ENCODE measurements at places on chromosomes 16 and 17.

- no peak for DNase-seq
These were observed 675.7 kb downstream of the WWOX start for GRCh38 chr16:78775161-78775561.

DNA sequence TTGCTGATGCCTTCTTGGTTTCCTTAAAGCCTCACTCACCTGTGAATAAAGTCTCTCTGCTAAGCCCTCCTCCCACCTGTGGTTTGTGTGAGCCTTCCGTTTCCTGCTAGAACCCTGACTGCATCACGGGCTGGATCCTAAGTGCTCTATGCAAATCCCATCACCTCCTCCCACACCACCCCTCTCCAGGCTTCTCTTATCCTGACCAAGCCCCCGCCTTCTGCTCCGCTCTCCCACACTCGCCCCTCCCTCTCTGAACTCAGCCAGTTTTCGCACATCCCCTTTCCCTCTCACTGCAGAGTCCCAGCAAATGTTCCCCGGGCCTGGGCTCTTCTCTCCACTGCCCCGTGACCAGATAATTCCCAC, 51.8 kb downstream of the PIMREG start:
- no peak for DNase-seq

DNA sequence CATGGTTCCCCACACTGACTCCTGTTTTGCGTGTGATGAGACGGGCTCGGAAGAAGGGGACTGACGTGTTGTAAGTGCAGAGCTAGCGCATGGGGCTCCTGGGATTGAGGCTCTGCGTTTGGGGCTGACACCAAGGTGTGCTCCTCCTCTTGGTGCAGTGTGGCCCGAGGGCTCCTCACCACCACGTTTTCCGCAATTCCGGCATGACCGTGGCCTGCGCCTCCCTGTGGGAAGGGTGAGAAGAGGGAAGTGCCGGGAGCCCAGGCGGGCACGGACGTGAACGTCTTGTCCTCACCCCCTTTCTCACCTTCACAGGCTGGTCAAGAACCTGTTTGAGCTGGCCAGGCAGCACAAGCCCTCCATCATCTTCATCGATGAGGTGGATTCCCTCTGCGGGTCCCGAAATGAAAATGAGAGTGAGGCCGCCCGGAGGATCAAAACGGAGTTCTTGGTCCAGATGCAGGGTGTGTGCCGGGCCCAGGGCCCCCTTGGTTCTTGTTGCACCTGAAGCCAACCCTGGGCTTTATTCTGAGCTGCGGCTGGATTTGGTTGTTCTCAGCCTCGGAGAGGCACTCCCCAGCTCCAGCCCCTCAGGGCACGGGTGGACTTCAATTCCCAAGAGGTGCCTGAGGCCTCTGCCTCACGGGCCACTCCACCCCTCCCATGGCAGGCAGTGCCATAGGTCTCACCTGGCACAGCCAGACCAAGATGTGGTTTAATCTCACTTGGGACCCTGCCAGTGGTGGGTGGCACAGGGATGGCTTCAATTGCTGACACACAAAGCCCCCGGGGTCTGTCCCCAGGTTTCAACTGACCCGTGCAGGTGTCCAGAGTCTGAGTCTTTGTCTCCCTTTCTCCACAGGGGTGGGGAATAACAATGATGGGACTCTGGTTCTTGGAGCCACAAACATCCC, 8.9 kb downstream of the VPS4A start:
- DNase-seq: no peak

GRCh38 chr17:55728833-55729232, 6.2 kb upstream of the TMEM100 start:
- no peak for DNase-seq

- DNase-seq: no peak
These were observed 2.6 kb downstream of the RAI1 start for GRCh38 chr17:17683710-17684365.

GRCh38 chr16:57637424-57637823, 9.0 kb downstream of the ADGRG1 start:
- no peak for DNase-seq

- DNase-seq: no peak
These were observed 9.9 kb upstream of the KDM8 start for GRCh38 chr16:27193300-27193990.

- DNase-seq: no peak
These were observed 6.2 kb downstream of the BICDL2 start for GRCh38 chr16:3030222-3031212.

DNA sequence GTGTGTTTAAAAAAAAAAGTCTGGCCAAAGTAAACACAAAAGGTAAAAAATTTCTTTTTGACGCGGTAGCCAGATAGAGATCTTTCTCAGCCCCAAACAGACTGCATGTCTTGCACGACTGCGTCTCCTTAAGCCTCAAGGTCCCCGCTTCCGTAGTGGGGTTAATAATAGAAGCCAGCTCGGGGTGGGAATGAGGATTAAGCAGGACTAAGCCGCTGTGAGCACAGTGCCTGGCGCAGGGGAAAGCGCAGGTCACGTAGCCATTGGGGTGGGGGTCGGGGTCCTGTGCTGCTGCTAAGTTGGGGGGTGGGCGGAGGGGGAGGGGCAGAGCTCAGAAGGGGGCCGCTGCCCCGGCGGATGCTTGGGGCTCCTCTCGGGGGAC, 521 bp downstream of the GGA2 start:
- DNase-seq: no peak

- peak; percentile 24 for DNase-seq
These were observed 653 bp downstream of the SRRM2 start for GRCh38 chr16:2752850-2753732.

GRCh38 chr16:62034231-62035114, 1.8 kb downstream of the CDH8 start:
- no peak for DNase-seq

GRCh38 chr17:75557075-75557851, 30.3 kb upstream of the MYO15B start:
- DNase-seq: no peak

- no peak for DNase-seq
These were observed 69.5 kb downstream of the AMFR start for GRCh38 chr16:56355786-56356275.

DNA sequence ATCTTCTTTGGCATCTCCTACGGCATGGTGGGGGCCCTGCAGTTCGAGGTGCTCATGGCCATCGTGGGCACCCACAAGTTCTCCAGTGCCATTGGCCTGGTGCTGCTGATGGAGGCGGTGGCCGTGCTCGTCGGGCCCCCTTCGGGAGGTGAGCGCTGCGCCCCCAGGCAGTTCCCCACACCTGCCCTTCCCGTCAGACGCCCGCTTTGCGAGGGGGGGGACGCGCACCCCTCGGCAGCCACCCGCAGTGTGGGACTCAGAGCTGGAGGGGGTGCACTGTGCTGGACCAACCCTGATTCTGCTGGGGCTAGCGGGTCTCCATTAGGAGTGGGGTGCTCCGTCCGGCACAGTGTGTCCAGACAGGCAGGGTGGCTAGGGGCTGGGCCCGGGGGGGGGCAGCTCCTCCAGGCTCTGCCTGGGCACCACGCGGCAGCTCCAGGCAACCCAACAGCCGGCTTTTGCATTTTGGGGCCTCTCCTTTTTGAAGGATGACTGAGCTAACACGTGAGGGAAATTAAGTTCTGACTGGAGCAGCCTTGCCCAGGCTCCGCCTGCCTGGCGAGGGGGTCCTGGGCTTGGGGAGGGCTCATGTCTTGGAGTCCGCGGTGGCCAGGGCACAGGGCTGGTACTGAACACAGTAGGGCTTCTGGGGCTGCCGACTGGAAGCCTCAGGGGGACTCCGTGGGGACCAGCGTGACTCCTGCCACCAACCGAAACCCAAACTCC, 9.1 kb downstream of the SLC16A3 start:
- DNase-seq: no peak

- no peak for DNase-seq
These were observed 395 bp downstream of the STXBP4 start for GRCh38 chr17:54968988-54969332.

DNA sequence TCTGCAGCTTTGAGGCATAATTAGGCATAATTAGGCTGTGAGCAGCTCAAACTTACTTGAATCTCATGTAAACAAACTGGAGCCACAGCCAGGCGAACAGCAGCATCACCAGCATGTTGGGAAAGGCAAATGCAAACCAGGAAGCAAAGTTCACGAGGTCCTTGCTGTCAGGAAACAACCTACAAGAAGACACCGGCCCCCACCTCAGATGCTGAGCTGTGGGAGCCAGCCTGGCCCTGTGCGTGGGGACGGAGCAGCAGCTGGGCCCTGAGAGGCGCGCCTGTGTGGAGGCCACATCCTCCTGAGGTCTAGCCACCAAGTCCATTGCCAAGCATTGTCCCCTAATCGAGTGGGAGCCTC, 12.2 kb downstream of the SLC13A5 start:
- no peak for DNase-seq

DNA sequence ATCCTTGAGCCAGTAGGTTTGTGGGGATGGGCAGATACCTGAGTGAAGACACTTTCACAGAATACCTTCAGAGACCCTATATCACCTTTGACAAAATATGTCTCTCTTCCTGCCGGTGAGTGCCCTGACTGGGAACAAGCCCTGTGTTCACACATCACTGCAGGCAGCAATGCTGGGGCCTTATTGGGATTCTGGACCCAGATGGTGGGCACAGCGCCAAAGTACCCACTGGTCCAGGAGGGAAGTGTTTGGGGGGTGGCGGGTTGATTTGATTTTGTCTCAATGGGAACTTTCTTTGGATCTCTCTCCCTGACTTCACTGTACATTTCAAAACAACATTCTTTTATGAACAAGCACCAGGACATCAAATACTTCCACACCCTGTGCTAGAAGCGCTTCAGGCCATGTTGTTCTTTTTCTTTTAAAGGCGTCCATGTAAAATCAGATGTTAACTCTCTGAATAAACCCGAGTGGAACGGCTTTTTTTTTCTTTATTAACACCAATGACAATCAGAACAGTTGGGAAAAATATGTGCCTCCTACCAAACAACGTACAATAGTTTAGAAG, 62.4 kb upstream of the AKTIP start:
- DNase-seq: no peak

DNA sequence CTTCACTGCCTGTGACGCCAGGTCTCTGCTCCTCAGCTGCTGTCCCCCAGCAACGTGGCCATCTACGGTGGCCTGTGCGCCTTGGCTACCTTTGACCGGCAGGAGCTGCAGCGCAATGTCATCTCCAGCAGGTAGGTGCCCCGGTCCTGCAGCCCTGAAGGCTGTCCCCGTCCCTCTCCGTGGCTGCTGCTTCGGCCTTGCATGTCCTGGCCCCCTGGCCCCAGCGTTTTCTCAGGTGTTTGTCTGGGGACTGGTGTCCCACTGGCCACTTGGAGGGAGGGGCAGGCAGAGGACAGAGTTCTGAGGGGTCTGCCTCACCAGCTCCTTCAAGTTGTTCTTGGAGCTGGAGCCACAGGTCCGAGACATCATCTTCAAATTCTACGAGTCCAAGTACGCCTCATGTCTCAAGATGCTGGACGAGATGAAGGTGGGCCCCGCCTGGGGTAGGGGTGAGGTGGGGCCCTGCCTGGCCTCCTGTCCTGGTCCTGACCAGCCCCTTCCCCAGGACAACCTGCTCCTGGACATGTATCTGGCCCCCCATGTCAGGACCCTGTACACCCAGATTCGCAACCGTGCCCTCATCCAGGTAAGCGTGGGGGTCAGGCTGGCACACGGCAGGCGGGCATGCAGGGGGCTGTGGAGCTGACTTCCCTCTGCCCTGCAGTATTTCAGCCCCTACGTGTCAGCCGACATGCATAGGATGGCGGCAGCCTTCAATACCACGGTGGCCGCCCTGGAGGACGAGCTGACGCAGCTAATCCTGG, 4.4 kb downstream of the GPS1 start:
- no peak for DNase-seq

- DNase-seq: no peak
These were observed 23.9 kb downstream of the NLRC5 start for GRCh38 chr16:57013229-57013628.

GRCh38 chr17:80337195-80337895, 76.7 kb downstream of the RNF213 start:
- no peak for DNase-seq

All from NCI-H2029 treated with DMSO at 0.1 percent for 48 hours (cell line).